AG09319 (cell line): ENCODE measurements at places on chromosomes 6 and 20.

- no peak for DNase-seq
These were observed 81.2 kb upstream of the CCN6 start for GRCh38 chr6:111972745-111973117.

- no peak for DNase-seq
These were observed 236.8 kb upstream of the FKBP1C start for GRCh38 chr6:62974452-62974851.

DNA sequence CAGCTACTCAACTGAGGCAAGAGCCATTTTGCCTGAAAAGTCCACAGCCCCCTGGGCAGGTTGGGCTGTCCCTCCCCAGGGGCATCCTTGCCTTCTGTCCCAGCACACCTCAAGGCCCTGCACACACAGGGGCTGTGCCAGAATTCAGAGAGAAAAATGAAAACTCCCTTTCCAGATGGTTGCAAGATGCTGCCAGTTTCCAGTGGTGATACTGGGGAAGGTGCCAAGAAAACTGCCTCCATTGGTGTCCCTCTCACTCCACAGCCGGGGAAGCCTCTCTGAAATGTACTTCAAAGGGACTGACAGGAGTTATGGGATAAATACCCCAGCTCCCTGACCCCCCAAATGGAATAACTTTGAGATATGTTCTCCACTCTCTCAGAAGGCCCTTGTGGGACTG lies 154.2 kb upstream of the MAFB start:
- DNase-seq = no peak

DNA sequence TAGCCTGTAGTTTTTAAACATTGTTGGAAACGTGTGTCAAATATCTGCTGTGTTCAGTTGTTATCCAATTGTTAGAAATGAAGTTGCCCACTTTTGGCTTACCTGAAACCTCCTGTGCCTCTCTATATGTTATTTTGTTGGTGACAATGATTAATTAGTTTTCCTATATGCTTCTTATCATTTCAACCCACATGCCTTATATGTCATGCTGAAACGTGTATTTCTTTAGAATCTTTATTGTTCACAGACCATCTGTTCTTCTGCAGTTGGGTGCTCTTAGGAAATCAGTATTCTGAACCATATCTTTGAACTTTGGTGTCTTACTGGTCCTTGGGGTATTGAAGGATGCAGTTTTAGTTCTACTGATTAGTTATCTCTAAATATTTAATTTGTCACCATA lies 91.2 kb upstream of the SCGN start:
- no peak for DNase-seq

- DNase-seq = no peak
These were observed 29.0 kb downstream of the COL19A1 start for GRCh38 chr6:69895396-69895795.

GRCh38 chr20:18388860-18389259 lies 78.0 kb downstream of the DZANK1 start:
- DNase-seq = no peak

DNA sequence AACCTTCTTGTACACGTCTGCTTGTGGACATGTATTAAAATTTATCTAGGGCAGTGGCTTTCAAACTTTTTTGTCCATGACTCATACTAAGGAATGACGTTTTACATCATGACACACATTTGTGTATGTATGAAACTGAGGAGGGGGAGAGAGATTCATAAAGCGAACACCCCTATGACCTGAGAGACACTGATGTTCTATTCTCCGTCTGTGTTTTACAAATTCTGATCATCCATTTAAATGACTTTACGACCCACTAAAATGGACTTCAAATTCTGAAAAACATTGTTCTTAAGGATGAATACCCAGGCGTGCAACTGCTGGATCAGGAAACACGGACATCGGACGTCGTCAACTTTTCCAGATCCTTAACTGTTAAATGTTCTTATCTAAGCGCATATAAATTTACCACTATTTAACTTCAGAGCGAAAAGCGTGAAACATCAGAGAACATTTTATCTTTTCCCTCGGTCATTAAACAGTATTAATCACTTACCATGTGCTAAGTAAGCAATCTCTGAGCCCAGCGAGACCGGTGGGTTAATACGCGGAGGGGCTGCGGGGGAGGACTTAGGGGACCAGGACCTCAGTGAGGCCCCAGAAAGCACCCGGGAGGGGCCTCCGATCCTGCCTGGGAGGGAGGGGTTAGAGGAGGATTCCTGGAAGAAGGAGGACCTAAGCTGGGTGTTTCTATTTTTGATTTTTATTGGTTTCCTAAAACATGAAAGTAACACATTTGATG lies 1.2 kb downstream of the PLAGL1 start:
- DNase-seq = no peak

DNA sequence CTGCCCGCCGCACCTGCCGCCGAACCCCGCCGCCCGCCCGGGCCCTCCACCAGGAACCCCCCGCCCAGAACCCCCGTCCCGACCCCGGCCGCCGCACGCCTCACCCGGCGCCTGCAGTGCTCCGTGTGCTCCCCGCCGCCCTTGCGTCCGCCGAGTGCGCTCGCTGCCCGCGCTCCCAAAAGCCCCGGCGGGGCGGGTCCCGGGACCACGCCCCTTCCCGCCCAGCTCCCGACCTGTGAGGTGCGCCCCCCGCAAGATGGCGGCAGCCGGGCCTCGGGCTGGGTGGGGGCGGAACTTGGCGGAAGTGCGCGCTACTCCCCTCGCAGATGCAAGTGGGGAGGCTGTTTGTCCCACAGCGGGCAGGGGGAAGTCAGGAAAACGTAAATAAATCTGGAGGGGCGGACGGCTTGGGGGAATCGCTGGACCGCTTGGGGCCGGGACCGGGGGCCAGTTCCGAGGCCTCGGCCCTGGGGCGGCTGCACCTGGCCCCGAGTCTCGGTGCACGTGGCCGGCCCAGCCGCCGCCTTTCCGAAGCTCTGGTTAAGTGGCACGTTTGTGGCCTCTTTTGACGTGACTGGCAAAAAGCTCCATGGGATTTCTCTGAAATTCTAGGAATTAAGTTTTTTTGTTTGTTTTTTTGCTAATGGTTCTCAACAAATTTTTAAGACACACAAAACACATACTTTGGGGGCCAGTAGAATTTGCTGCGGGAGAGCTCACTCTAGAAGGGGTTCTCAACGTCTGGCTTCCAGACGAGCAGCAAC lies at the start of gene EZR:
TSS of gene EZR (minus strand) at position 156 of the 764 bp plus-strand sequence. CDS start 1,275 bp downstream, outside the sequence.
- DNase-seq = no peak

GRCh38 chr20:48690888-48691287 lies 136.9 kb downstream of the PREX1 start:
- no peak for DNase-seq

DNA sequence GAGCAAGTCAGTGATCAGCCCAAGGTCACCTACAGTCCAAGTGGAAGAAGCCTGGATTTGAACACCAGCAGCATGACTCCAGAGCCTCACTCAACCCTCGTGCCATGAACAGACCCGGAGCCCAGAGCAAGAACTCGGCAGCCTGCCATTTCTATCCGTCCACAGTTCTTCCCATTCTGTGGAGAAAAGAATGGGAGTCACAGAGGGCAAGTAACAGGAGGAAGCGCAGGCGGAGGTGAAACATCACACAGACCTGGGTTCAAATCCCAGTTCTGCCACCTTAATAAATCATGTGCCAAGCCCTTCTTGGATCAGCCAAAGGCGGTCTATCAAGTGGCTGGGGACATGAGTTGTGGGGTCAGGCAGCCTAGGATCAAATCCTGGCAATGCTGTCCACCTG lies 4.3 kb downstream of the PREX1 start:
- DNase-seq = no peak

- no peak for DNase-seq
These were observed 47.4 kb upstream of the FOXC1 start for GRCh38 chr6:1562171-1562955.

GRCh38 chr6:40733770-40734396 lies 146.7 kb upstream of the LRFN2 start:
- DNase-seq = no peak

- DNase-seq = no peak
These were observed 268.4 kb upstream of the PRND start for GRCh38 chr20:4453359-4453758.

GRCh38 chr6:7562769-7563168 lies 21.3 kb downstream of the DSP start:
- DNase-seq = no peak

- no peak for DNase-seq
These were observed 172.7 kb downstream of the MRPL14 start for GRCh38 chr6:43954311-43955131.

- DNase-seq = no peak
These were observed 48.1 kb downstream of the JPH2 start for GRCh38 chr20:44138867-44139266.

- no peak for DNase-seq
These were observed 8.3 kb upstream of the HM13 start for GRCh38 chr20:31505903-31506302.

DNA sequence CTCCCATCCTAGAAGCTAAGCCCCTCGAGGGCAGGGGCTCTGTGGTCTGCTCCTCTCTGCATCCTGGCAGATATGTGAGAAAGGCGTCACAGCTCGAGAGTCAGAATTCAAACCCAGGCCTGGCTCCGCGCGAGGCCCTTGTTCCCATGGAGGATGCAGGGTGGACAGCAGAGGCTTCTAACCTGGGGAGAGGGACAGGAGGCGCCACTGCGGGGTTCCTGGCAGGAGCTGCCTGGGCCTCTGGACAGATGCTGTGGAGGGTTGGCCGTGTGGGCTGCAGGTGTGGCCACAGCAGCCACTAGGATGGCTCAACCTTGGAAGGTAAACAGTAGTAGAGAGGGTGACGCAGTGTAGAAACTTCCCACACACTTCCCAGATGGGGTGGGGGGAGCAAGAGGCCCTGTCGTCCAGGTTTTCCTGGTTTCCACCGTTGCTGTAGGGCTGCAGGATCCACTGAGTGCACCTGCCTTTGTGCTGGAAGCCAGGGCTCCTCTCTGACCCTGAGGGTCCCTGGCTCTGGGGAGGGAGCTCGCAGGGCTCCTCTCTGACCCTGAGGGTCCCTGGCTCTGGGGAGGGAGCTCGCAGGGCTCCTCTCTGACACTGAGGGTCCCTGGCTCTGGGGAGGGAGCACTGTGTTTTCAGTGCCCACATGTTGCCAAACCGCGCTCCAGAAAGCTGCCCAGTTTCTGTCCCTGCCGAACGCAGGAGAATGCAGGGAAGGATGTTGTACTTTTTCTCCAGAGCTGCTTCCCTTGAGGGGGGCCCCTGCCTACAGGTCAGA lies 14.2 kb downstream of the RBM38 start:
- no peak for DNase-seq

GRCh38 chr6:7725849-7726415 lies at the start of gene BMP6:
Gene BMP6, plus strand, starts transcription at chr6:7726099. Its CDS starts 857 bp downstream, at chr6:7726956.
- DNase-seq = peak; percentile 22

- DNase-seq = no peak
These were observed 229.7 kb upstream of the ASCC3 start for GRCh38 chr6:101110814-101111213.

DNA sequence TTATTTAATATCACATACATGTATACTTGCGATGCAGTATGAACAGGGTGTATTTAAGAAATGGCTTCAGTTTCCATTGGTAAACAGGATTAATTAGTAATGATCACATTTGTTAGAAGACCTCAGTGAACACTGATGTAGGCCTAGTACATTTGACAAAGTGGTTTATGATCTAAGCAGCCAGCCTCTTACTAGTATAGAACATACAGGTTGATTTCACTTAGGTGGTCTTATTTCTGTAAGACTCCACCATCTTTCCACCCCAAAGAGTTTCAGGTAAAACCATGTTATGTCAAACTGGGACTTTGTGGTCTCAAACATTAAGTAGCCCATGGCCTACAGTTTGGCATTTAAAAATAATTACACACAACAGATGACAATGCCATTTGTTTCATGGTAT lies 20.2 kb upstream of the MRPS10 start:
- no peak for DNase-seq

DNA sequence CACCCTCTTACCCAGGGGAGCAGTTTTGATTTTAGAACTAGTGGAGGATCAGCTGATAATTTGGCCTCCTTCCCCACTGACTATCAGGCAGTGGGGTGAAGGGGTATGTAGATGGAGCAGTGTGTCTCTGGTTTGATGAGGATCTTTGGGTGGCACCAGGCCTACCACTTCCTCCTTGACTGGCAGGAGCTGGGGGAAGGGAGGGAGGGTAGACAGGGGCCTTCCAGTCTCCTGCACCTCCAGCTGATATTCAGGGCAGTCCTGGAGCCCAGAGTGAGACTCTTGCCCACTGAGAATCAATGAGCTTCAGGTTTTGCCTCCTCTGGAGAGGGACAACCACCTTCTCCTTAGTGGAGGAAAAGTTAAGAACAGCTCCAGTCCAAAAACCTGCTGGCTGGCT lies 3.2 kb downstream of the DEF6 start:
- DNase-seq = no peak

GRCh38 chr6:143112084-143112768 lies 51.5 kb downstream of the AIG1 start:
- DNase-seq = no peak

- DNase-seq = no peak
These were observed 144.2 kb downstream of the JARID2 start for GRCh38 chr6:15389765-15390723.

DNA sequence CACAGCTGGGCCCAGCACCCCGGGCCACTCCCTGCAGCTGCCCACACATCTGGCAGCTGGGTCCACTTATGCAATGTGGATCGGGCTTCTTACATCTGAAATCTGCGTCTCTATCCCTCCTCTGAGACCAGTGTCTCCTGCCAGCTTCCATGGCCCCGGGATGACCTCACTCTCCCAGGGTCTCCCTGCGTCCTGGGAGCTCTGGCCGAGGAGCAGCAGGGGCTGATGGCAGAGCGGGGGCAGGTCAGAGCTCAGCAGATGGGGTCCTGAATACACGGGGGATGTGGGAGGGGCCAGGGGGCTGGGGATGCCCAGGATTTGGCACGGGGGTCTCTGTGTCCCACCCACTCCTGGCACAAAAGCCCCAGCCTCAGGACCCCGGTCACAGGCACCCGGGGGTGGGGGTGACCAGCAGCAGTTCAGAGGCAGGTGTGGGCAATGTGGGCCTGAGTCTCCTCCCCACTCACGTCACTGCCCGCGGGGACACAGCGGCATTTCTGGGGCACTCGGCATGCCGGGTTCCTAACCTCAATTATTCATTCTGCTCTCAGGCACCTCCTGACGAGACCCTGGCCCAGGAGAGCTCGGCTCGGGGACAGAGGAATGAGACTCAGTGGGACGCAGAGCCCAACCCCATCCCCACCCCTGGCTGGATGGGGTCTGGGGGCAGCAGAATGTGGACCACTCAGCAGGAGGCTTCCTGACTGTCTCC lies 16.4 kb downstream of the CHRNA4 start:
- DNase-seq = no peak

- DNase-seq = no peak
These were observed 95.0 kb downstream of the DLGAP4 start for GRCh38 chr20:36400909-36401735.

DNA sequence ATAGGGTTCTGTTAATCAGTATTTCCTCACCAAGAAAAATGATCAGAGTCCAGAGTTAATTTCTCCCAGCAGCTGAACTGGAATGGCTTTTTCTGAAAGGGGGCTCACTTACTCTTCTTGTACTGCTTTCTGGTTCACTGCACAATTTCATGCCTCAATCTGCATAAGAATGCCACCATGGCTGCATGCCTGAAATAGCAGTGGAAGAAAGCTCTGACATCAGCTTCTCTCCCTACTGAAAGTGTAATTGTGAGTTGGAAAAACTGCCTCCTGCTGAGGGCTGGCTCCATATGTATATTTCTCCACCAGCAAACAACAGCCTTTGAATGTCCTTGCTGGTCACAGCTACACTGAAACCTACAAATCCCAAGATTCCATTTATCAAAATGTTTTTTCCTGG lies 1027.2 kb upstream of the GJE1 start:
- DNase-seq = peak; percentile 35

- DNase-seq = no peak
These were observed 159.4 kb downstream of the SMOC2 start for GRCh38 chr6:168600381-168600780.

GRCh38 chr20:25447671-25448070 lies 40.2 kb downstream of the GINS1 start:
- no peak for DNase-seq
